ENCODE measurements at places on chromosomes 7 and 10. TPM values are rescaled to one million over a fixed set of nuclear protein-coding genes. Genes with fewer than 3 reads are reported as not detected.

DNA sequence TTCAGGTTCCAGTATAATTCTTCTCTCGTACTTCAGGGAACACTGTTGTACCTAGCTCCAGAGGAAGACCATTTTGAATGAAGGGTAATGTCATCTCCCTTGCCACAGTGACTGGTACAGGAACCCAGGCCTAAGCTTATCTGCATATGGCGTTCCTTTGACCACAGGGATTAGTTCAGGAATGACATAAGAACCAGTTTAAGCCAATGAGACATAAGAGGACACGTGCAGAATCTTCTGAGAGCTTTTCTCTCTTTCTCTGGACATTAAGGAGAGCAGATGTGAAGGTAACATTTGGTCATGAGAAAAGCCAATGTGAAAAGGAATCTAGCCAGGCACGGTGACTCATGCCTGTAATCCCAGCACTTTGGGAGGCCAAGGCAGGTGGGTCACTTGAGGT lies 21.8 kb upstream of the HIBADH start:
- H3K36me3 ChIP-seq = no peaks in the 10 kb centered on the region
- no peaks in the 10 kb centered on the region for H3K27me3 ChIP-seq
- no peak overlapping the region for H3K4me3 ChIP-seq
- 0 out of 2 replicates have a peak, but pooled peaks cover 2% of the 10 kb centered on the region for H3K4me1 ChIP-seq
- DNase-seq = no peak

DNA sequence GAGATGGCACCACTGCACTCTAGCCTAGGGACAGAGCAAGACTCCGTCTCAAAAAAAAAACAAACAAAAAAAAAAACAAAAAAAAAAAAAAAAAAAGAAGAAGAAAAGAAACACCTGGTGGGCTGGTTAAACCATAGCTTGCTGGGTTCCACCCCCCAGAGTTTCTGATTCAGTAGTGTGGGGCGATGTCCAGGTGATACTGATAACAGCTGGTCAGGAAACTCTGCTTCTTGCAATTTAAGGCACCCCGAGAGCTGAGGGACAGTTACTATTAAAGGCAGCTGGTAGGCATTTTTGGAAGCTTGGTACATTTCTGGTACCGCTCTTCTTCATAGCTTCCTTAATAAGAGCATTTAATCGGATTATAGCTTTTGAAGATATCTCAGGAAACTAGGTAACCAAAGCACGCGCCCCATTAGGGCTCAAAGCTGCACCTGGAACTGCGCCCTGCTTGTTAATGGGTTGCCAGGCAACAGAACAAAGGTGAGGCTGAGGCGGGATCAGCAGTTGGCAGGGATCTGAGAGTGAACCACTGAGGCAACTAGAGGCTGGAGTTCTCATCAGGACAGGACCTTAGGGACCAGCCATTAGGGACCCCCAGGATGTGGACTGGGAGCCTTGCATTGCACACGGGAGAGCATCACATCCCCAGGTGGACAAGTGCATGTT lies 6.5 kb upstream of the SDK1 start:
- H3K4me3 ChIP-seq = no peak overlapping the region
- no peak overlapping the region for H3K27ac ChIP-seq
- peaks cover under 1% of the 10 kb centered on the region for H3K4me1 ChIP-seq
- DNase-seq = peak; percentile 82
- H3K27me3 ChIP-seq = peaks cover under 1% of the 10 kb centered on the region

DNA sequence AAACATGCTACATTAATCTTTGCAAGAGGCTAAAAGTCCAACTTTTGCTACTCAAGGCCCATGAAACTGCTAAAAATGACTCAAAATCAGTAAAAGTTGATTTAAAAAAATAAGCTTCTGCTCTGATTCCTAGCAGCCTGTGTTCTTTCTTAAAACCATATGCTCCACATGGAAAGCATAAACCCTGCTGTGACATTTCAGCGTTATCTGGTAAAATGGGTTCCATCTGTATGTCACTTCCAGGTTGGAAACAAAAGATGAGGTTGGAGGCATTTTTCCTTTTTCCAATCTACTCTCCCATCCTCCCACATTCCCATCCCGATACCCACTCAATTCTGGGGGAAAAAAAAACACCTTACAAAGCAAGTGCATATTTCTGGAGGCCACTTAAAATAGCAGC lies 439.5 kb downstream of the NEBL start:
- DNase-seq = no peak
- no peaks in the 10 kb centered on the region for H3K27me3 ChIP-seq

AKR1D1 gene
- not detected for total RNA-seq

DNA sequence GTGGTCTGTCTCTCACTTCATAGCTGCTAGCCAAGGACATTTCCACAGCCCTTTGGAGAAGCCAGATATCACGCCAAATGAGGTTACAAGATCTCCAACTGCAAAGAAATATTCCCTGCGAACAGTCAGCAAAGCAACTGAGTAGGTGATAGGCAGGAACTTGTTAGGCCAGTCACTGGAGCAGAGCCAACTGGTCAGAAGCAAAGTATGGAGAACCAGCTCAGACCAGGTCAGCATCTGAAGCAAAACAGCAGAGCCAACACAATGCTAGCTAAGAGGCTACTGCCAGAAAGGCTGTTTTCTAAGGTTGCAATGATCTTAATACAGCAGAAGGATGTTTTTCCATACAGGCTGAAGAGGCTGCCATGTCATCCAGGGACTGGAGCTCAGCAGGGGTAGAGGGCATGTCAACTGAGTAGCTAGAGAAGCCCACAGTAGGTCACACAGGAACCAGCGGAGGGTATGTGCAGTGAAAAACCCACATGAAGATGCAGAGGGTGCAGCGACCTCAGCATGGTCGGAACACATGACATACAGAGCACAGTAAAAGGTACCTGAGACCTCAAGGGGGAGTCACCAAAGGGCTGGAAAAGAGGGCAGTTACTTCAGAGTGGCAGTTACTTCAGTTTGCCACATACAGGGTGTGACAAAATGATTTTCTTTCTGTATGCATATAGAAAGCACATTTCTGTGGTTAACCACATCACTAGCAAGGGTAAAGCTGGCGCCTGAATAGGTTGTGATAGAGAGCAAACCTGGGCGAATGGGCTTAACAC lies 8.9 kb downstream of the SEC31B start:
- H3K36me3 ChIP-seq = no peaks in the 10 kb centered on the region
- H3K4me3 ChIP-seq = no peak overlapping the region
- no peaks in the 10 kb centered on the region for H3K4me1 ChIP-seq

GRCh38 chr7:40232242-40232893 lies 97.6 kb downstream of the SUGCT start:
- no peaks in the 10 kb centered on the region for H3K4me1 ChIP-seq
- peaks cover 5% of the 10 kb centered on the region for H3K27me3 ChIP-seq
- H3K27ac ChIP-seq = no peak overlapping the region

- H3K4me1 ChIP-seq = no peaks in the 10 kb centered on the region
- no peak overlapping the region for H3K27ac ChIP-seq
- DNase-seq = peak; percentile 26
- H3K4me3 ChIP-seq = no peak overlapping the region
- no peaks in the 10 kb centered on the region for H3K36me3 ChIP-seq
Measured at GRCh38 chr7:10104292-10104691, 869.4 kb upstream of the PHF14 start.

PDE1C gene
- 0.74 TPM for total RNA-seq

- DNase-seq = no peak
- H3K4me3 ChIP-seq = no peak overlapping the region
- H3K36me3 ChIP-seq = no peaks in the 10 kb centered on the region
- 0 out of 2 replicates have a peak, but pooled peaks cover 7% of the 10 kb centered on the region for H3K4me1 ChIP-seq
Measured at GRCh38 chr7:120947980-120948379, 2.6 kb upstream of the ING3 start.

RBM48 gene
- total RNA-seq = 8.8 TPM

GRCh38 chr7:69338144-69338543 lies 260.1 kb upstream of the AUTS2 start:
- no peak overlapping the region for H3K27ac ChIP-seq
- no peak for DNase-seq
- no peaks in the 10 kb centered on the region for H3K36me3 ChIP-seq

- H3K27me3 ChIP-seq = no peaks in the 10 kb centered on the region
- no peak overlapping the region for H3K27ac ChIP-seq
- H3K4me3 ChIP-seq = no peak overlapping the region
- H3K4me1 ChIP-seq = no peaks in the 10 kb centered on the region
- no peaks in the 10 kb centered on the region for H3K36me3 ChIP-seq
Measured at GRCh38 chr10:6300106-6300783, 97.5 kb downstream of the PFKFB3 start.
